Activated T-cell treated with anti-CD3 and anti-CD28 coated beads, Interleukin-2, amount 50 U/mL, for 24 hours (primary cell): ENCODE measurements at places on chromosomes 2 and 18.

DNA sequence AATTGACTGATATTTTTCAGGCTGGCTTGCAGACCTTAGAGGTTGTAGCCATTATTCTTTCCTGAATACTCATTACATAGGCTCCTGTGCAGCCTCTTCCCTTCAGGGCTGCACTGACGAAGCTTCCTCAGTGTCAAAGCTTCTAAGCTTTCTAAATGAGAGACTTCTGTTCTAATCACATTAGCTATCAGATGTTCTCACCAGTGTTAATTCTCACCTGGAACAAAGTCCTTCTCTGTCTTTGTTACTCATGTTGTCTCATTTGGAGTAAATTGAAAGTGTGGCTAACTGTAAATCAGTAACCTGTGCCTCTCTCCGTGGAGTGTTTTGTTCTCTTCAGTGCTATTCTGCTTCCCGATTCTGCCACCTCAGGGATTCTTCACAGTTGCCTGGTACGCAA lies 76.9 kb downstream of the MC4R start:
- H3K4me1 ChIP-seq = no peaks in the 10 kb centered on the region
- no peak overlapping the region for H3K4me3 ChIP-seq
- no peaks in the 10 kb centered on the region for H3K36me3 ChIP-seq

DNA sequence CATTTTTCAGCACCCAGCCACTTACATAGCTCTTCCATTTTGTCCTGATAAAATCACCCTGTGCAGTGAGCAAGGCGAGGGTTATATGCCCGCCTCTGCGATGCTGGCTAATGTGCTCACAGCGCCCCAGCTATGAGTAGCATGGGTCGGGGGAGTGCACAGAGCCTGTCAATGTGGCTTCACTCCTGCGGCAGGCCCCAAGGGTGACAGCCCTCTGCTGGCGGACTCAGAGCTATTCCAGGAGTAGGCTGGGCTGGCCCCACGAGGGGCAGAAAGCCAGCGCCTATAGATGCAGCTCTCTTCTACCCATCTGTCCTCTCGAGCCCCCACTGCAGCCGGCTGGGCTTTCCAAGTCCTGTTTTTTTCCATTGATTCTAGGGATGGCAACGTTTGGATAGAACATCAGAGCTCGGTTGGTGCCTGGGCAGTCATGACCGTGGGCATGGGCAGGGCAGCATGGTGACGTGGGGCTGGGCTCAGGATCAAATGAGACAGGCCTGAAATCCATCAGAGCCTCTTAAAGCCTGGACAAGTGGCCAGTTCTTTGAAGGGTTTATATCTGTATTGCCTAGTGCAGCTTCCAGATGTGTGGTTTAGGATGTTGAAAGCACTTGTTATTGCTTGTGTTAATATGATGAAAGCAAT lies 134.7 kb downstream of the MCFD2 start:
- H3K4me3 ChIP-seq = no peak overlapping the region
- no peaks in the 10 kb centered on the region for H3K36me3 ChIP-seq
- peaks cover 2% of the 10 kb centered on the region for H3K4me1 ChIP-seq
- peaks cover 19% of the 10 kb centered on the region for H3K27me3 ChIP-seq
- DNase-seq = no peak

DNA sequence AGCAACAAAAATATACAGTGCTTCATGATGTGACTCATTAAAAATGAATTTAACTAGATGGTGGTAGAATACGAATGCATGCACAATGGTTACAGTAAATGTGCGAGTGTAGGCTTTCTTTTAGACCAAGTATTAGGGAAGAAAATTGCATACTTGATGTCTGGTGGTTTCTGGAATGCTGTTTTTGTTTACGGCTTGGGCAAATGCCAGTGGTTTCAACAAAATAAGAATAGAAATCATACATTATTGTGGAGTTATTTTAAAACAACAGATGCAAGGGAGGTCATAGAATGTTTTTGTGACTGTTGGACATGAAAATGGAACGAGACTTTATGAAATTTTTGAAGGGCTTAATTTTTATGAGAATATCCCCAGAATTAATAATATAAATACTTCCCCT lies 580.9 kb downstream of the PLCL1 start:
- H3K27me3 ChIP-seq = peaks cover 34% of the 10 kb centered on the region
- H3K27ac ChIP-seq = no peak overlapping the region
- no peak for DNase-seq
- H3K4me1 ChIP-seq = peaks cover 12% of the 10 kb centered on the region
- H3K36me3 ChIP-seq = no peaks in the 10 kb centered on the region

DNA sequence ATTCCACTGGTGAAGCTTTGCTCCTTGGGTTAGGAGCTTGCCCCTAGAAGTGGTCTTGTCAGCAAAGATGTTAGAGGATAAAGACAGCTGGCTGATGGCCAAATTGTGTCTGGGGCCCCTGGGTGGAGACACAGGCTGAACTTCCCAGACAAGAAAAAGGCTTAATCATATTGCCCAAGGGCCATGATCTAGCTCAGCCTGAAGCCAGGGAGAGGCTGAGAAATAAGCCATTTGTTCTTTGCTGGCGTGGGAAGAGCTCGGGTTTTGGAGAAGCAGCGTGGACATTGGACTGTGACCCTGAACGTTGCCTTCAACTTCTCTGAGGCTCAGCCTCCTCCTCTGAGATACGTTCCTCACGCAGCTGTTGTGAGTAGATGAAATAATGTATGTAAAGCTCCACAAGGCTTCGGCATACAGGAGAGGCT lies 153.0 kb downstream of the ZFP36L2 start:
- DNase-seq = no peak
- no peak overlapping the region for H3K27ac ChIP-seq
- no peak overlapping the region for H3K4me3 ChIP-seq
- no peaks in the 10 kb centered on the region for H3K27me3 ChIP-seq

GRCh38 chr2:170695521-170696410 lies 19.4 kb upstream of the SP5 start:
- no peaks in the 10 kb centered on the region for H3K4me1 ChIP-seq
- H3K4me3 ChIP-seq = no peak overlapping the region
- peaks cover 11% of the 10 kb centered on the region for H3K27me3 ChIP-seq
- H3K36me3 ChIP-seq = no peaks in the 10 kb centered on the region
- DNase-seq = no peak

DNA sequence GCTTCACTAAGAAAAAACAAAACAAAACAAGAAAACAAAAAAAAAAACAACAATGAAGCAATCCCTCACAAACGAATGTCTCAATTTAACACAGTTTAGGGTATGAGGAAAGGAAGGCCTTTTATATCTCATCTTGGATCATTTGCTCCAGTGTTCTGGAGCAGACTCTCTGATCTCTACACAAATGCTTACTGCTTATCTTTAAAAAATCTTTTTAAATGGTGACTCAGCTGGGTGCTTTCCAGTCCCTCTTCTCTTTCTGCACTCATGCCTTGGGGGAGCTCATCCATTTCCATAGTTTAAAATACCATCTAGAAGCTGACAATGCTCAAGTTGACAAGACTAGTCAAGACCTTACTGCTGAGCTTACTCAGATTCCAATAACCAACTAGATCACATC lies 56.2 kb downstream of the ETAA1 start:
- no peak overlapping the region for H3K27ac ChIP-seq
- H3K4me1 ChIP-seq = no peaks in the 10 kb centered on the region
- DNase-seq = no peak

GRCh38 chr2:45771261-45771660 lies 119.8 kb downstream of the PRKCE start:
- H3K27ac ChIP-seq = no peak overlapping the region
- no peaks in the 10 kb centered on the region for H3K27me3 ChIP-seq
- DNase-seq = no peak
- H3K36me3 ChIP-seq = no peaks in the 10 kb centered on the region
- H3K4me1 ChIP-seq = peaks cover 3% of the 10 kb centered on the region

GRCh38 chr2:129805899-129806298 lies 173.6 kb upstream of the RAB6C start:
- no peaks in the 10 kb centered on the region for H3K4me1 ChIP-seq
- H3K4me3 ChIP-seq = no peak overlapping the region
- peaks cover 7% of the 10 kb centered on the region for H3K27me3 ChIP-seq
- no peak overlapping the region for H3K27ac ChIP-seq
- H3K36me3 ChIP-seq = no peaks in the 10 kb centered on the region

GRCh38 chr2:145750144-145750543 lies 1230.2 kb upstream of the ZEB2 start:
- H3K27ac ChIP-seq = no peak overlapping the region
- H3K4me1 ChIP-seq = peaks cover 16% of the 10 kb centered on the region
- no peak overlapping the region for H3K4me3 ChIP-seq
- H3K27me3 ChIP-seq = peaks cover 7% of the 10 kb centered on the region
- no peak for DNase-seq

DNA sequence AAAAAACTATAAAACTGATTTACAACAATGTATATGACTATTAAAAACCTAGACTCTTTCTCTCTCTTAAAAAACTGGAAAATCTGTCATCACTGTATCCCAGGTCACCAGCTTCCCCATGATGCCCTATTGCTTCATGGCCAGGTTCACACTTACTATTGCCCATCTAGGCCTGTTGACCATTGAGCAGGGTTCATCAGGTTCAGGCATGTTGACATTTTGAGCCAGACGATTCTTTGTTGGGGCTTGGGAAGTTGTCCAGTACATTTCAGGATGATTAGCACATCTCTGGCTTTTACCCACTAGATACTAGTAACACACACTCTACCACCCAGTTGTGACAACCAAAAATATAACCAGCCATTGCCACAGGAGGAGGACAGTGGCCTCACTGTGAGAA lies 26.9 kb upstream of the RAB27B start:
- no peak overlapping the region for H3K4me3 ChIP-seq
- H3K4me1 ChIP-seq = peaks cover 10% of the 10 kb centered on the region
- DNase-seq = no peak
- H3K36me3 ChIP-seq = no peaks in the 10 kb centered on the region

DNA sequence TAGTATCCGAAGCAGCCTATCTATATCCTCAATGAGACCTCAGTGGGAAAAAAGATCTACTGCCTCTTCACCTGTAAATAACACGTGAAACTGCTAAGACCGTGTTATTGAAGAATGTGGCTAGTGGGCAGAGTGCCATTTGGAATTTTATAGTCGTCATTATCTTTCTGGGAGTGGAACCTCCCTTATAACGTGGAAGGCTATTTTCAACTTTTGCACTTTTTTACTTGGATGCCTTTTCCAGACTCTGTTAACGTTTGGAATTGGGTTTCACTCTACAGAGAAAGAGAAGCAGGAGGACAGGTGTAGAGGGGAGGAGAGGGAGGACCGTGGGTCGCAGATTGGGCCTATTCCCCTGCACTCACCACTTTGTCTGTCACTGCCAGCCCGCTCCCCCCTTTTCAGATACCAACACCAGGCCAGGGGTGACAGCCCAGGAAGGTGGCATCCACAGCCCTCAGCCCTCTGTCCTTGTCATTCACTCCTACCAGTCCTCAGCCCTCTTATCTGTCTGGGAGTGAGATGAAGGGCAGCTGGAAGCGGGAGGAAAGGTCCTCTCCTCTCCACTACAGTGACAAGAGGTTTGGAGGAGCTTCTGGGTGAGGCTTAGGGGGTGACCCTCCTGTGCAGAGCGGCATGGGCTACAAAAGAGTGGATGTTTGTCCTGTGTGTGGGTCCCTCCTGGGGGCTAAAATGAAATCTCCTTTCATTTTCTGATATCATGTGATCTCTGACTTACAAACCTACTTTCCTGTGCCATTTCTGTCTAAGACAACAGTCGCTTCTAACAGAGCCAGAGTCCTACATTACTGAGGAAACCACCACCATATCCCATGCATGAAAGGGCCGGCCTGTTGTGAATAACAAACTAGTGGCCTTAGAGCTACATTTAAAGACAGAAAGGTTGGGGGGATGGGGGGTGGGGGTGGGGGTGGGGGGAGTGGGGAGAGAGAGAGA lies 23.9 kb upstream of the CEP68 start:
- H3K27ac ChIP-seq = peak overlapping the region; percentile 19
- peak; percentile 35 for DNase-seq
- no peaks in the 10 kb centered on the region for H3K27me3 ChIP-seq
- H3K36me3 ChIP-seq = no peaks in the 10 kb centered on the region
- H3K4me3 ChIP-seq = peak overlapping the region; percentile 8

DNA sequence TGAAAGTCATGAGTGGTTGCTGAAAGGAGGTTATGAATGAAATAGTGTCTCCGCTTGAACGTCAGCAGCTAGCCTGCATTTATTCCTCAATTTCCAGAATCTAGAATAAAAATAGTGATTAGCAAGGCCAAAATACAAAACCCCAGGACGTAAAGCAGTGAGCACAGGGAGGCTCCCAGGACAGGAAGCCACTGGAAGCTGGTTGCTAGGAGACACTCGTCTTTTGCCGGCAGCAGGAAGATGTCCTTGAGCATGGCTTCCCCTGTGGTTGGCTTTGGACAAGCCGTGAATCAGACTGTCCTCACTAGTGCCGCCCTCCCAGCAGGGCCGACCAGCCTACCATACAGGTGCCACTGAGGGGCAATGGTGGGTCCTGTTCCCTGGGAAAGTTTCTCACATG lies 374.4 kb downstream of the MTX2 start:
- no peak overlapping the region for H3K27ac ChIP-seq
- peaks cover 82% of the 10 kb centered on the region for H3K27me3 ChIP-seq
